ENCODE measurements at places on chromosomes 5 and 9.
A peak's percentile ranks its signal among the peaks of the same experiment; 100 is the strongest.

DNA sequence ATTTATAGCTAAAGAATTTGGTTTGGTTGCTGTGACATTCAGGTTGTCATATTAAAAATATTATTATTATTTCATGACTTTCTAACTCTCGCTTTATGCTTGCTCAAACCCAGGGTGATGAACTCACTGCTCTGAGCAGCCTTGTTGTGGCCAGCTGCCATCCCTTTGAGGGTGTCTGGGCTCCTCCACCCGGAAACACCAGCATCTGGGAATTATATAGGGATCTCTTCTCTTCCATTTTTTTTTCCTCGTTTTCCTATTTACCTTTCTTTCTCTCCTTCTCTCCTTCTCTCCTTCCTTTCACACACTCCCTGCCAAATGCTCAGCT, 355.8 kb upstream of the SMARCA2 start:
- no peak for DNase-seq

- DNase-seq: no peak
Measured at GRCh38 chr5:56148453-56148971, 84.6 kb downstream of the ANKRD55 start.

DNA sequence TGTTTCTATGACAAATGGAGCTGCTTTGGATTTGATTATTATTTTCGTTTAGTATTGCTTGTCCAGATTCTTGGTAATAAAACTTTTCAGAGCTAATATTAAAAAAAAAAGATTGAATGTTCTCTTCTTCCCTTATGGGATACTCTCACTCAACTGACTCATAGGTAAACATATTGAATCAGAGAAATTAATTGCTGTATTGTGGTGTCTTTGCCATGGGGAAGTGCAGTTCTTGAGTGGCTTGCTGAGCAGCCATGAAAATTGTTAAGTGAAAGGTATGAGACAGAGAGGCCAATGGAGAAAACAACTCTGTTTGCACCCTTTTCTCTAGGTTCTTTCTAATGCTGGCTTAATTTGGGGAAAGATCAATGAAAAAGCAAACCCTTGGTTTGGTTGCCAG, 149.9 kb upstream of the HMHB1 start:
- DNase-seq: no peak

DNA sequence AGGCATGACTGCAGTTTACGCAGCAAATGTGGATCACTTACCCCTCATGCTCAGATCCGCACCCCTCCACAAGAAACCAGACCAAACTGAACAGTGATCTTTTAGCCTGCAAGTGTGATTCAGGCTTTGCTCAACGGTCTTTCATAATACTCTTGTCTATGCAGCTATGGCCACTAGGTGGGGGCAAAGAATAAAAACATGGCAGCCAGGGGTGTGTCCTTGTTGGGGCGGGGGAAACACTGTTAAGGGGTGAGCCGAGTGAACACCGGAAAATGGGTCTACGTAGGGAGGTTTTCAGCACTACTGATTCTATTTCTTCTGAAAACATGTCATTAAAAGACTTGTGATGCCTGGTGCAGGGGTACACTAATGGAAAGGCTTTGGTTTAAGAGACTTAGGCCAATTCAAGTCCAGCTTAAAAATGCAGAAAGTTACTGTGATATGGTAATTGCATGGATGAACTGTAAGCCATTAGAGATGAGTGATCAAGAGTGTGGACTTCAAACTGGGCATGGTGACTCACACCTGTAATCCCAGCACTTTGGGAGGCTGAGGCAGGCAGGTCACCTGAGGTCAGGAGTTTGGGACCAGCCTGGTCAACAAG, 49.9 kb upstream of the GPR151 start:
- peak; percentile 81 for DNase-seq

- DNase-seq: no peak
Measured at GRCh38 chr5:111730659-111731382, 26.2 kb downstream of the NREP start.

- no peak for DNase-seq
Measured at GRCh38 chr9:133658442-133659431, 22.6 kb downstream of the DBH start.

DNA sequence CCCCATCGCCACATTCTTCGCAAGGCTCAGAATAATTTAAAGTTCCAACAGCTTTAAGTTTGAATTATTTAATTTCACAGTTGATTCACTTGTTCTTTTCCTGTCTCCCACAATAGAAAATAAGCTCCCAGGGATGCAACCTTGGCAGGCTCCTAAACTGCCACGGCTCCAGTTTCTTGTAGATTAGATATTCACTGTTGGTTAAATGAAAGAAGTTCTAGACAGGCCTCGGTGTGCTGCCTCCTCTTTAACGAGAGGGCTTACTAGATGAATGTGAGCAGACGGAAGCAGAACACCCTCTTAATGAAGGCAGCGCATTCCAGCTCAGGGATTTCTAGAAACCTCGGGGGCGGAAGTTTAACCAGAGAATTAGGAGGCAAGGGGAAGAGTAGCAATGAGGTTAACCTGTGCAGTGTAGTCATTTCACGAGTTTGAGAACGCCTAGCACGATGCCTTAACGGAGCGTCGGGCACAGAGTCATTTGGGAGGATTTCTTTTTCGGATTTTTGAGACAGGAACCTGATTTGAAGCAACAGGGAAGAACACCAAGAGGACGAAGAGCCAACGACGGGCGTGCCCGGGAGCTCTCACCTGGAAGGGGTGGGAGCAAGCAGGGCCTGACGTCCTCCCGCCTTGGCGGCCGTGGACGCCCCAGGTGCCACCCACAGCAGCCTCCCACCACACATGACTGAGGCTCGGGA, 637 bp upstream of the SMC5 start:
- peak; percentile 57 for DNase-seq

GRCh38 chr5:169970911-169971765, 9.2 kb downstream of the INSYN2B start:
- no peak for DNase-seq
